ENCODE measurements at places on chromosomes 2 and 18. TPM values are rescaled to one million over a fixed set of nuclear protein-coding genes. Genes with fewer than 3 reads are reported as not detected.

HOXD12 gene
- not detected for total RNA-seq

DNA sequence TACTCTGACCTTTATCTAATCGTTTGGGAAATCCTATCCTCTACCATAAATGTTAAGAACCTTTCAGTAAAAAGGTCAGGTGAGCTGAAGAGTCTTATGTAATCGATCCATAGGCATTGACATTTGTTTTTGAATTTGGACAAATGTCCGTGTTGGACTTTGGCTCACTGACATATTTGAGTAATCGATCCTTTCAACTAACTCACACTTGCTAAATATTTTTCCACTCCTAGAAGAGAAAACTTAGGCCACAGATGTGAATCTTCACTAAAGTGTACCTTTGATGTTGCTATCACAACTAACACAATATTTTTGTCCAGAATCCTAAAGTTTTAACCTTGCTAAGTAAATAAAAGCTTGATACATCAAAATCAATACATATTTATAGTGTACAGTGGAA lies 89.5 kb downstream of the CCDC102B start:
- DNase-seq, result no peak

- peak; percentile 28 for DNase-seq
Measured at GRCh38 chr18:10076502-10077030, 162.8 kb downstream of the VAPA start.

KCNF1 gene
- total RNA-seq, result 0.63 TPM

DNA sequence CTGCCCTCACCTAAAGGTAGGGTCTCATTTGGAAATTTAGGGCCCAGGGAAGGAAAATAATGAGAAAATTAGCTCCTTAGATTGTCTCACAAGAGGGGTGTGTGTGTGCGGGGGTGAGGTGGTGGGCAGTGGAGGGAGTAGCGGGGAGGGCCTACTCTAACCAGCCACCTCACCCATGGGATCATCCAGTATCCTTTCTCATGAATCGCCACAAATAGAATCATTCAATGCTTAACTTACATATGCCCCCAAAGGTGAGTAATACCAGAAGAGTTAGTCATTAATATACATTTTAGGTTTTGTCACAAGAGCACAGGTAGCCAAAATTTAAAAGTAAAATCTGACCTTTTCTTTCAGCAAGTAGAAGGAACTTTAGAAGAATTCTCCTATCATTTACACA lies 122.1 kb downstream of the PLEKHM3 start:
- DNase-seq, result no peak

GRCh38 chr2:171516793-171517192 lies 5.5 kb upstream of the CYBRD1 start:
- DNase-seq, result no peak

DNA sequence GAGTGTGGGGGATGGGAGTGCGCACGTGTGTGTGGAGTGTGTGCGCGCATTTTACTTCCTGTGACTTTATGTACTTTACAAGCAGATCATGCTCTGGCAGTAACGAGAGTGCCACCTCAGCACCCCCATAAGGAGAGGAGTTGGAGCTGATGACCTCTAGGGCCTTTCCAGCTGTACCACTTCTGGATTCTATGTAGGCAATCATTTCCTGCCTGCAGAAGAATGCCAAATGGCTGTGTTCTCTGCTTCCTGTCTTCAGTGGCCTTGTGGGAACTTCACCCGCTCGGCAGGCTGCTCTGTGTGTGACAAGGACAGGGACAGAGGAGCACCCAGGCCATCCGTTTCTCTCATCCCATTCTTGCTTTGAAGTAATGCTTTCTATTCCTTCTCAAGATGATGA lies 22.8 kb upstream of the ZNF385B start:
- DNase-seq, result no peak

FIGN gene
- 5.9 TPM for total RNA-seq

GCFC2 gene
- total RNA-seq, result 11.0 TPM

GRCh38 chr2:100260712-100261620 lies 61.3 kb downstream of the LONRF2 start:
- peak; percentile 62 for DNase-seq

GRCh38 chr2:133139847-133140533 lies 428.3 kb downstream of the NCKAP5 start:
- no peak for DNase-seq

ZNF514 gene
- 25.4 TPM for total RNA-seq

CNDP1 gene
- 4.0 TPM for total RNA-seq

GRCh38 chr18:79548621-79548985 lies 131.0 kb upstream of the CTDP1 start:
- DNase-seq, result no peak

IFIH1 gene
- total RNA-seq, result 15.9 TPM

ERFE gene
- 0.35 TPM for total RNA-seq

DNA sequence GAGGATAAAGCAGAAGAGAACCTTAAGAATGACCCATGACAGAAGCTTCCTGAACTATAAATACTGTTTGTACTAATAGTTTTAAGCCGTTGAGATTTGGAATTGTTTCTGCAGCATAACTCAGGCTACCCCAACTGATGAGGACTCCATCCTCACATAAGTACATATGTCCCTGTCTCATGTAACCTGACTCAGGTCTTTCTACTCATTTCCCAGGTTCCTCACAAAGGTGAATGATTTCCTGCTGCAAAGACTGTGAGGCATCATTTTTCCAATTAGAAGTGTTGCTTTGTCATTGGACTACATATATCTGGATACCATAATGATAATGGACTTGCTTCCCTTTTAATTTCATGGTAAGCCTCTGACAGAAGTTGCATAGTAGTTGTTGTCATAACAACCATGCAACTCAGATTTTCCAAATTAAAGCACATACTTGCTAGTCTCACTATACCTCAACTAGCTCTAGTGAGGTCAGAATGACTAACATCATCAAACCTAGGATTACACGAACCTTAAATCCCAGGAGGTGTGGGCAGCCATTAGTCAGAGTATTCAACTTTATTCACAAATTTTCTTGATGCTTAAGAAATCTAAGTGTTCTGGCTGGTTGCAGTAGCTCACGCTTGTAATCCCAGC lies 38.0 kb upstream of the NEDD4L start:
- DNase-seq, result no peak

DNA sequence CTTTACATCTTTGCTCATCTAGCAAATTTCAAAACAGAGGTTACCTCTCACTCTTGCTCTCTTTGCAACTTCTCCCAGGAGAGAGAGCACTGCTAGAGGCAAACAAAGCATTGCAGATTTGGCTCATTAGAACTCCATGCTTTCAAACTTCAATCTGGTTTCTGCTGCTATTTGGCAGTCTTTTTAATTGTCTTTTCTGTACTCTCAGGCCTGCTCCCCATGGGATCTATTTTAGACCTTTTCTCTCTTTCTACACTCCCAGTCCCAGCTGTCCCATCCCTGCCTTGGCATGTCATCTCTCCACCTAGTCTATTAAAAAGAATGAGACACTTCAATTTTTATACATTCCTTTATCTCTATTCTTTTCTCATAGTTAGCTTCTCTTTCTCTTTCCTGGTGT lies 15.2 kb downstream of the KCNJ3 start:
- DNase-seq, result no peak

ITGA4 gene
- 12.3 TPM for total RNA-seq

DNA sequence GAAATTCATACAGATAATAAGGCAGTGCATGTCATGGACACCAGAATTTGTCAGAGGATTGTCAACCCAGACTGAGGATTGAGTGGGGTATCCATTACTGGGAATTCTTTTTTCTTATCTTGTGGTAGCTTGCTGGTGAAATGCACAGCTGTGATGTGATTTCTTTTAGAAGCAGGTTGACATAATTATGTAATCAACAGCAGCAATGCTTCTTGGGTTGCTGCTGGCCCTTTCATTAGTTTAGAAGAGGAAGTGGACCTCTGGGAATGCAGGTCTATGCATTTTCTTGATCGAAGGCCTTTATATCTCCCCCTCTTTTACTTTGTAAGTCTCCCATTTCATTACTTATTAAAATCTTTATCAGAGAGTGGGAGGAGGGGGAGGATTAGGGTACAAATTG lies 319.9 kb downstream of the AGPS start:
- DNase-seq, result no peak

DNA sequence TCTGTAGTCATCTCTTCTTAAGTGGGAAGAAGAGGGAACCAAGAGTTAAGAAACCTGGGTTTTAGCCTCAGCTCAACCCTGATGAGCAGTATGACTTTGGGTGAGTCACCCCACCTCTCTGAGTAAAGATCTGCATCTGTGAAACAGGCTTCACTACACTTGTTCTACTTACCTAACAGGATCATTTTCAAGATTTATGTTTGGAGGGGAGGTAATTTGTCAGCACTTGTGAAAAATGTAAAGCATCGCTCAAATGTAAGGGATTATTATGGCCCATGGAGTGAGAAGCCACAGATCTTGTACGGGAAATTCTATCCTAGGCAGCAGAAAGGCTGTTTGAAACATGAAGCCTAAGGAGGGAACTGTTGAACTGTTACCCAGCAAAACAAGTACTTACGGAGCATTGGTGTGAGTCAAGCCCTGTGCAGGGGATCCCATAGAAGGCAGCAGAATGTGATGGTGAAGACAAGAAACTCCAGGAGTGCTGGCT lies 160.6 kb downstream of the PRKCE start:
- DNase-seq, result no peak

TCF23 gene
- total RNA-seq, result 0.12 TPM

OXER1 gene
- 3.7 TPM for total RNA-seq

GRCh38 chr2:208012449-208012848 lies 12.9 kb downstream of the PLEKHM3 start:
- no peak for DNase-seq

CTLA4 gene
- total RNA-seq, result 1.6 TPM

- DNase-seq, result no peak
Measured at GRCh38 chr18:14947482-14948162, 199.7 kb downstream of the ANKRD30B start.

AQP12A gene
- total RNA-seq, result not detected

- no peak for DNase-seq
Measured at GRCh38 chr2:129667577-129667976, 311.9 kb upstream of the RAB6C start.

EPB41L3 gene
- 34.0 TPM for total RNA-seq

B4GALT6 gene
- total RNA-seq, result 16.9 TPM

DNA sequence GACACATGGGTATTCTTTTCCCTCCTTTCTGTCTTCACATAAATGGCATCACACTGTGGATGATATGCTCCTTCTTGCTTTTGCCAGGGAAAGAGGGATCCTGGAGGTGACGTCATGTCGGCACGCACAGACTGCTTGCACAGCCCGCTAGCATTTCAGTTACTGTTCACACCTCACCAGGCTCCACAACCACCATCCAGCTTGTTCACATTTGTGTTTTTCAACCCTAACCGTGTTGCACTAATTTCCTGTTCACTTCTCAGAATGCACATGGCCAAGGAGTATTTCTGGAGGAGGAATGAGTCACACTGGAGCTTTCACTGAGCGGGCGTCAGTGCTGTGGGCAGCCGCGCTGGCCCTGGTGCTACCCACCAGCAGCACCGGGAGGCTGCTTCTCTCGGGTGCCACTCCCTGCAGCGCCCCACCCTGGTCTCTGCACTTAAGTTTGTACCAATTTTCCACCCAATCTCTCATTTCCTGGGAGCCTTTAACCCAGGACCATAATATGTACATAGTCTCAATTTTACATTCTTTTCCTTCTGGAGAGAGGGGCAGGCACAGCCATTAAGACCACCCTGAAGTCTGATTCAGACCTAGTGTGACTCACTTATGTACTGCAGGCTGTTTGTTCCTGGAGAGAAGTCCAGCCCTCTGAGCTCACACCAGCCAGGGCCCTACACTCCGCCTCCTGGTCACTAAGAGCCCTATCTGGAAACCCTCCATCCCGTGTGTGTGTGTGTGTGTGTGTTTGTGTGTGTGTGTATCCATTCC lies 65.1 kb downstream of the MBP start:
- DNase-seq, result peak; percentile 74

- DNase-seq, result no peak
Measured at GRCh38 chr18:2168022-2168421, 403.3 kb downstream of the METTL4 start.

GRCh38 chr2:161163440-161163839 lies 3.2 kb downstream of the TANK start:
- no peak for DNase-seq

All from mucosa of gallbladder (tissue), 1 donor.